NCI-H774 (cell line): ENCODE measurements at places on chromosomes 3 and 15.

DNA sequence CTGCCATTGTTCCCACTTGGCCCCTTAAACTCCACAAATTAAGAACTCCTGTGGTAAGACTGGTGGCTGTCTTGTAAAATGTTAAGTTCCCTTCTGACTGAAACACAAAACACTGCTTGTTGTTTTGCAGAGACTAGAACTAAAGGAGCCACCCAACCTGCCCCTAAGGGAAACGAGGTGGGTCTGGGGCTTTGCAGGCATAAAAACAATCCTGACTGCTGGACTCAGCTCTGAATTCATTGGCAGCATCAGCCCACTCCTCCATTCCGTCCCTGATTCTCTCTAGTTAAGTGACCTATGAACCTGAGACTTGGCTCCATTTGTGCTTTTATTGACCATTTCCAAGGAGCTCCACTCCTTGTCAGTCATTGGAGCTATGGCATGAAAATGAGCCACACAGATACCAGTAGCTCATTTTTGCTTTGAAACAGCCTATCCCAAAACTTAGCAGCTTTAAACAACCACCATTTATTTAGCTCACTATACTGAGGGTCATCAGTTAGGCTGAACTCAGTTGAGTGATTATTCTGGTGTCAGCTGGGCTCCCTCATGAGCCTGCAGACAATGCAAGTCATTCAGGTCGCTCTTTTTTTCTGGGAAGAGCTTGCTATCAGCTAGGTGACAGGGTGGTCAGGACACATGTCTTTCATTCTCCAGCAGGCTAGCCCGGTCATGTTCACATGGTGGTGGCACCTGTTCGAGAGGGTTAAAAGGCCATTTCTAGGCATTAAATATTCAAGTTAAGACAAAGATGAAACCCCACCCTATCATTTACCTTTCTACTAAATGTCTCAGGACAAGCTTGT, 175.1 kb upstream of the CTNNB1 start:
- no peak for DNase-seq

- no peak for DNase-seq
Measured at GRCh38 chr3:124034016-124034843, 42.3 kb upstream of the ROPN1 start.

GRCh38 chr3:35562141-35562540, 77.2 kb upstream of the ARPP21 start:
- no peak for DNase-seq

- no peak for DNase-seq
Measured at GRCh38 chr3:49238274-49239127, 38.5 kb downstream of the C3orf62 start.

- DNase-seq, result no peak
Measured at GRCh38 chr3:102454181-102454580, 19.4 kb downstream of the ZPLD1 start.

DNA sequence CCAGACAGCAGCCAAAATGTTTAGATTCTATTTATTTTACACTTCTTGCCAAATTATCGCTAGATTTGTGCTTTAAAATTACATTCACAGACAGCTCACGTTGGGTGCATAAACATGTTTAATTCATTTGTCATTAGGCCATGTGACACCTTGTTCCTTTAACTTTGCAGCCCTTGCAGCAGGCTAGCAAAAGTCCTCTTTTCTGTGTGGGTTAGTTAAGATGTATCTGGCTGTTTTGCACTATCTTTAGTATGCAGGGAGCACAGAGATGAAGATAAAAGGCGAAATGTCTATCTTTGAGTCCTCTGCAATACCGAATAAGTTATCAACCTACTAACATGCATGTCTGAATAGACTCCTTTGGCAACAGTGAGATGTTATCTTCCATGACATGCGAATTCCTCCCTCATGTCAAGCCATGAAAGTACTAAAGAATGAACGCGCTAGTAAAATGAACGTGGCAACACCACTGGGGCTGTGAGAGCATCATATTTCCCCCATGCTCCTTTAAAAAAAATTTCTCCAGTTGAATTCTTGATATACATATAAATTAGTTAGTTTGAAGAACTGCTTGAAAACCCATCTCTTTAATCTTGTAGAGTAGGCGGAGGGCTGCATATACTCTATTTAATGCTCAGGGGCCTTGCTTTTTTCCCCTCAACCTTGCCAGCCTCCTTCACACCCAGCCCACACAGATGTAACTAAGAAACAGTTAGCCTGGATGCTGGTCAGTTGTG, 620.4 kb upstream of the NR2F2 start:
- no peak for DNase-seq

- no peak for DNase-seq
Measured at GRCh38 chr15:96321639-96322535, 8.6 kb upstream of the NR2F2 start.

DNA sequence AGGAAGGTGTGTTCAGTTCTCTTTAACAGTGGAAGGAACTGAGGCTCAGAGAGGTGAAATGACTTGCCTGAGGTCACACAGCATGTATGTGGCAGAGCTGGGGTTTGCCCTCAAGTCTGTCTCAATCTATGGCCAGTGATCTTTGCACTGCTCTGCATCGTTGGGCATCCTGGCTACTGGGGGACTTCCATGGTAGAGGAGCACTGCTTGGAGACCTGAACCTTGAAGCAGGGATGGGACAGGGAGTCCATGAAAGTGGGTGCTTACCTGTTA, 2.0 kb downstream of the CORO2B start:
- no peak for DNase-seq

DNA sequence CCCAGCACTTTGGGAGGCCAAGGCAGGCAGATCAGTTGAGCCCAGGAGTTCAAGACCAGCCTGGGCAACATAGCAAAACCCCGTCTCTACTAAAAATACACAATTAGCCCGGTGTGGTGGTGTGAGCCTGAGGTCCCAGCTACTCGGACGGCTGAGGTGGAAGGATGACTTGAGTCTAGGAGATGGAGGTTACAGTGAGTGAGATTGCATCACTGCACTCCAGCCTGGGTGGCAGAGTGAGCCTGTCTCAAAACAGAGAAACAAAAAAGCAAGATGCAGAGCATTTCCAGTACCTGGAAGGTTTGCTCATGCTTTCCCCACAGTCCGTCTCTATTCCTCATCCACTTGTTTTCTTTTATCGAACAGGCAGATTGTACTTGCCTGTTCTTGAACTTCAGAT, 3.8 kb upstream of the PDIA5 start:
- no peak for DNase-seq

GRCh38 chr15:76338486-76339304, 2.1 kb downstream of the ISL2 start:
- no peak for DNase-seq

- DNase-seq, result no peak
Measured at GRCh38 chr3:72042397-72043203, 257.7 kb upstream of the PROK2 start.
